Right renal cortex interstitium (tissue), 3 donors: ENCODE measurements at places on chromosomes 6 and 20. TPM values are rescaled to one million over a fixed set of nuclear protein-coding genes. Genes with fewer than 3 reads are reported as not detected.

DNA sequence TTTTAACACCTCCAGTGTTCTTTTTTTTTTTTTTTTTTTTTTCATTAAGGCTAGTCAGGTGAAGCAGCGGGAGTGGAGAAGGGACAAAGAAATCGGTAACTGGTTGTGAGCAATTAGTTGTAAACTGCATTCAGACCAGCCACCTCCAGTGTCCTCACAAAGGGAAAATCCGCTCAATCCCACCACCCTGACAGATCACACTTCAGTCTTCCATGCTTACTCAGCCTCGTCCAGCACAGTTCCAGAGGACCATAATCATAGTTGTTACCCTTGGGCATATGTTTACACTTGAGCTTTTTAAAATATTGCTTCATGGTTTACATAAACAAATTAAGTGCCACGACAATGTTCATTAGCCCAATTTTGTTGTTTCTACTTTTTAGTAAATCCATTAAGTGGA, 10.2 kb downstream of the DYNLRB1 start:
- no peak for DNase-seq

- no peak for DNase-seq
Measured at GRCh38 chr20:48697845-48698491, 129.8 kb downstream of the PREX1 start.

DNA sequence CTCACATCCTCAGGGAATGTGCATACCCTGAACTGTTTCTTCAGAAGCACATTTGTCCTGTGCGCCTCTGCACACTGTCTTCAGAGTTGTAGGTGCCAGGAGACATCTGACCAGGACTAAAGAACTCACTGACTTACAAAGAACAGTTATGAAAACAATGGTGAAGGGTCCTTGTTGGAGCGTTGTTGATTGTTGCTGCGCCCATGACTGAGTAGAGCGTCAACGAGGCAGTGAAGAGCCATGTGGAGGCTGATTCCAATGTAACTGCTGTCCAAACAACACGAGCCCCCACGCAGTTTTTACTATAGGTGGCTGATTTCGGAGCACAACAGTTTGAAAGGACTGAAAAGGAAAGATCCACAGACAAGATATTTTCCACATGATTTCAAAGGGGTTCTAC, 380.3 kb downstream of the CDH26 start:
- no peak for DNase-seq

GRCh38 chr6:168415993-168416530, 24.9 kb upstream of the SMOC2 start:
- no peak for DNase-seq

PHACTR3 gene
- polyA plus RNA-seq: 13.2 TPM

FAM110A gene
- polyA plus RNA-seq: 6.2 TPM
